ENCODE measurements at places on chromosomes 13 and 19.

DNA sequence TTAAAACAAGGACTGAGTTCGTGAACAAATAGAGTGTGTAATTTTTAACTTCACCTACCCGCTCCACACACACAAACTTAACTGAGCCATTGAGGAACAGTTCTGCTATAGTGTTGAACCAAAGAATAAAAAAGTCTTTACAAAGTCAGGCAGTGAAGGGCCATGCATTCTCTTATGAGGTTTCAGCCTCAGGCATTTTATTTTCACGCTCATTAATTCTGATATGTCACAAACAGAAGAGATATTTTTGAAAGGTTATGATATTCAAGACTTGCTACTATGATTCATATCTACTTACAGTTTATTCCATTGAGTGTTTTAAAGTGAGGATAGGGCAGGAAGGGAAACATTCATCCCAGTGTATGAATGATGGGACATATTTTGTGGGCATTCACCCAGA is 282.2 kb downstream of the SLITRK5 start:
- no peak for DNase-seq

DNA sequence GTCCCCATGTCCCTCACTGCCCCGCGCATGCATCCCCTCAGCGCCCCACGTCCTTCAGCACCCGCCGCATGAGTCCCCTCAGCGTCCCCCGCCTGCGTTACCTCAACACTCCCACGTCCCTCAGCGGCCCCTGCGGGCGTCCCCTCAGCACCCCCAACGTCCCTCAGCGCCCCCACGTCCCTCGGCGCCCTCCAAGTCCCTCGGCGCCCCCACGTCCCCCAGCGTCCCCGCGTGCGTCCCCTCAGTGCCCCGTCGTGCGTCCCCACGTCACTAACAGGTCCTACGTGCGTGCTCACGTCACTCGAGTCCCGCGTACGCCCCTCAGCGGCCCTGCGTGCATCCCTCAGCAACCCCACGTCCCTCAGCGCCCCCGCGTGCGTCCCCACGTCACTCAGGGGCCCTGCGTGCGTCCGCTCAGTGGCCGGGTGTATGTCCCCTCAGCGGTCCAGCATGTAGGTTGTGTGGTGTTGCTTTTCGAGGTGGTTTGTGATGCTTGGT is 19.5 kb upstream of the GAS6 start:
- DNase-seq = no peak

GRCh38 chr19:49665351-49666119 is at the start of the genes BCL2L12 and IRF3:
Gene BCL2L12, plus strand, starts transcription at chr19:49665933. Its CDS starts 760 bp downstream, at chr19:49666693.
Gene IRF3, minus strand, starts transcription at chr19:49665857. Its CDS starts 1,019 bp downstream, at chr19:49664838.
- peak; percentile 94 for DNase-seq

GRCh38 chr13:27461940-27462584 is 11.7 kb upstream of the MTIF3 start:
- DNase-seq = no peak

DNA sequence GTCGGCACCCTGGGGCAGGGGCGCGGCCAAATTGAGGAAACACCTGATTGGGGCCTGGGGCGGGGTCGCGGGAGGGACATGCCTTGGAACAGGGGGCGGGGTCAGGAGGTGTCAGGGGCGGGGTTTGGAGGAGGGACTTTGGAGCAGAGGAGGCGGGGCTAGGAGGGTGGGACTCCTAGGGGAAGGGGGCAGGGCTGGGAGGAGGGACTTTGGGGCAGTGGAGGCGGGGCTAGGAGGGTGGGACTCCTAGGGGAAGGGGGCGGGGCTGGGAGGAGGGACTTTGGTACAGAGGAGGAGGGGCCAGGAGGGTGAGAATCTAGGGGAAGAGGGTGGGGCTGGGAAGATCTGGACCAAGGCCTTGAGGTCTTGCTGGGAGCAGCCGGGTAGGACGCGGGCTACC is 21.9 kb downstream of the GRIN2D start:
- peak; percentile 86 for DNase-seq

DNA sequence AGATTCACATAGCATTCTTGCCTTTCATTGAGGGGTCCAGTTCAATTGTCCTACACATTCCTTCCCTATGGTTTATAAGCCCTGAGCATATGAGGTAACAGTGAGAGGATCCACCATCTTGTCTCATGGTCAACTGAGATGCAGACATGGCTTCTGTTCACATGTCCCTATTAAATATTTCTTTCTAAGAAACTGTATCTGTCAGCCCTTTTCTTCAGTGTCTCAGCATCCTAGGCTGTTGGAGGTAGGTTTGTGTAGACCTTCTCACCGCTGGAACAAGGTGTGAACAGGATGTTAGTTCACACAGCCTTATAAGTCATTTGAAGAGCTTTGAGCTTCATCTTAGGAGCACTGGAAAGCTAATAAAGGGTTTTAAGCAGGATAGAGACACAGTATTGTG is 110.3 kb upstream of the EDNRB start:
- DNase-seq = no peak

DNA sequence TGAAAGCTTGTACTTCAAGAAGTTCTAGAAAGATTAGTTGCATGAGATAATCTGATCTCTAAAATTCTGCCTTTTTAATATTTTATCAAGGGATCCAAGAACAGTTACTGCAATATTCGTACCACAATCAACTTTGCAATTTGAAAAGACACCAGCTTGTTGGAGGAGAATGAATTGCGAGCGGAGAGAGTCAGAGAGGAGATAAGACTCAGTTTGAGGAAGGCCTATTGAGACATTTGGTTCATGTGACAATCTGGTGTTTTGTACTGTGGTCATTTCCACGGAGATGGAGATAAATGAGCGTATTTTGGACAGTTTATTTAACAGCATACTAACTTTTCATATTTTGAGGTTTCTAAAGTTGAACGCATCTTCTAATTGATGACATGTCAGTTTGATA is 1276.0 kb downstream of the EFNB2 start:
- no peak for DNase-seq

GRCh38 chr19:31880283-31880682 is 465.1 kb upstream of the ZNF507 start:
- DNase-seq = no peak

DNA sequence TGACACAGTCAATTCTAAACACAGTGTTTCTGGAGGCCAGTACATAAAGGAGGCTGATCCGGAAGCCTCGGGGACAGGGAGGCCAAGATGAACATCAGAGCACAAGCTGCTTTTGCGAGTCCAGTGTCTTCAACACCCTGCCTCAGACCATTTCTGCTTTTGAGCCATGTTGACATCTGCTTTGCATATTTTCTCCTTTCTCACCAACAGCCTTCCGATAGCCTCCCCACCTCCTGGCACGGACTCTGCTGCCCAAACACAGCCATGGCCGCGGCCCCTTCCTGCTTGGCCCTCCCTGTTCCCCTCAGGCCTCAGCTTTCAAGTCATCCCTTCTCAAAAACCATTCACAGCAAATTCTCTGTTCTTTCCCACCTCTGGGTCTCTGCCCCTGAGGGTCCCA is 3.6 kb downstream of the LRRC25 start:
- DNase-seq = no peak

DNA sequence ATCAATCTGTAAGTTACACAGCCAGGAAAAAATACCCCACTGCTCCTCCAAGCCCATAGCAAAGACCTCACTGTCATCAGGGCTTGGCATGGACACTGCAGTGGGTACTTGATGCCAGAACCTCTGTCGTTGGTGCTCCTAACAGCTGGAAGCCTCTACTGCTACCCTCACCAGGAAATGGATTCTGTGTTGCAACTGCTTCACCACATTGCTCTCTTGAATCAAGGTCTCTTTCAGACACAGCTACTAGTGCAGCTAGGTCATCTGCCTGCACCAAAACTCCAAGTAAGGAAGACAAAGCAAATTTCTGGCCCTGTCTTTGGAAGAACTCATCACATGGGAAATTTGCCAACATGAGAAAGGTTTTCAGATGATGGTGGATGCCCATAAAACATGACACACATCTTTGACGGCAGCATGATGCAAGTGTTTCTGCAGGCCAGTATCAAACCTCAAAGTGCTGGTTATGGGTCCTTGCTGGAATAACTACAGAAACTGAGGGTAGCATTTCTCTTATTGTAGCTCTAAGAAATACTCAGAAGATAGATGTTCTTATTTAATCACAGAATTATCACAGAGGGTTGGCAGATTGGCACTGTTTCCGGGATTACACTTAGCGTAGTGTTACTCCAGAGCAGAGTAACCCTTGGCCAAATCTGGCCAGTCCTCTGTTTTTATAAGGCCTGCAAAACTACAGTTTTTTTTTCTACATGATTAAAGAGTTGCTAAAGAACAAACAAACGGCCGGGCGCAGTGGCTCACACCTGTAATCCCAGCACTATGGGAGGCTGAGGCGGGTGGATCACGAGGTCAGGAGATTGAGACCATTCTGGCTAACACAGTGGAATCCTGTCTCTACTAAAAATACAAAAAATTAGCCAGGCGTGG is 12.9 kb upstream of the PCCA start:
- DNase-seq = no peak

DNA sequence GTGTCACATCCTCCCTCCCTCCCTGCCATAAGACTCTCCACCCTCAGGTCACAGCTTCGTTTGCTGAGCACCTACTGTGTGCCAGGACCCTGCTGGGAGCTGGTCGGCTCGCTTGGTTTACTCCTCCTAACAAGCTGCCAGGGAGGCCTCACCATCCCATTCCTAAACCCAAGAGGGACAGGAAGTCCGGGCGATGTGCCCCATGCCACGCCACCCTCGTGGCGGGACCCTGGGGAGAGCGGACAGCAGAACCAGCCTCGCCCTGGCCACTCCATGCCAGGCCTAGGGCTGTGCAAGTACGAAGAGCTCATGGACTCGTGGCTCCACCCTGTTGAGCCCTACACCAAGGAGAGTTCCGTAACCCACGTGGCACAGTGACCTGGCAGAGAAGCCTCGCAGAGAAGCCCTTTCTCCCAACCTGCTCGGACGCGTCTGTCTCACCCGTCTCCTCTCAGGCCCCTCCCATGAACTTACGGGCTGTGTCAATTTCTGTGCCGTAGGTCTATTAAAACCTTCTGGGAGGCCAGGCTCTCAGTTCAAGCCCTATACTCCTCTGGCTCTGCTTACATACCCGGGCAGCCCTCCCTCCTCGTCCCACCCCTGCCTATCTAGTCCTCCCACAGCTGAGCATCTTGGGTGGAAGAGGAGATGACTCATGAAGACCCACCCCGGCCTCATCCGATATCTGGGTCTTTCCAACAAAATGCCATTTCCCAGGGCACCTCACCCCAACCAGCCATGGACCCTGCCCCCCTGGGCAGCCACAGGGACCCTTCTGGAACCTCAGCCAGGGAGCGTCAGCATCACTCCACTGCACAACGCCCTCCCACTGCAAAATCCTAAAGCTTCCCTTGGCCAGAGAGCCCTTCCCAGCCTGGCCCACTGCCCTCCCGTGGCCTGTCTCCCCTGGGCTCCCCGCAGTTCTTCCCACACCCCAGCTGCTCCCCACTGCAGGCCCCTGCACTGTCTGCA is 2.6 kb downstream of the UBXN6 start:
- no peak for DNase-seq

GRCh38 chr19:4446704-4447200 is 10.8 kb downstream of the UBXN6 start:
- no peak for DNase-seq

DNA sequence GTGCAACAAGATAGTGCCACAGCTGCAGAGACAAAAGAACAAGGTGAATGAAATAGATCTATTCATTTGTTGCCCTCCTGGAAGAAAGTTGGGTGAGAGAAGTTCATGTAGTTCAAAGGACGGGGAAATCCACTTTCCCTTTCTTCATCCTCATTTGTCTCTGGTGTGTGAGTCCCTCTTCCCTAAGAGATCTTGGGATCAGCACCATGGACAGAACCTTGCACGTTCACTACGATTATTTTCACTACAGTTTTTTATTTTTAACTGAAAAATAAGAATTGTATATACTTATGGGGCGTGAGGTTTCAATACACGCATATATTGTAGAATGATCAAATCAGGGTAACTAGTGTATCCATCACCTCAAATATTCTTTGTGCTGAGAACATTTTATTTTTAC is 29.2 kb downstream of the NLRP5 start:
- peak; percentile 25 for DNase-seq

- DNase-seq = peak; percentile 59
Observed at GRCh38 chr13:78121459-78122348, 203.1 kb upstream of the EDNRB start.

DNA sequence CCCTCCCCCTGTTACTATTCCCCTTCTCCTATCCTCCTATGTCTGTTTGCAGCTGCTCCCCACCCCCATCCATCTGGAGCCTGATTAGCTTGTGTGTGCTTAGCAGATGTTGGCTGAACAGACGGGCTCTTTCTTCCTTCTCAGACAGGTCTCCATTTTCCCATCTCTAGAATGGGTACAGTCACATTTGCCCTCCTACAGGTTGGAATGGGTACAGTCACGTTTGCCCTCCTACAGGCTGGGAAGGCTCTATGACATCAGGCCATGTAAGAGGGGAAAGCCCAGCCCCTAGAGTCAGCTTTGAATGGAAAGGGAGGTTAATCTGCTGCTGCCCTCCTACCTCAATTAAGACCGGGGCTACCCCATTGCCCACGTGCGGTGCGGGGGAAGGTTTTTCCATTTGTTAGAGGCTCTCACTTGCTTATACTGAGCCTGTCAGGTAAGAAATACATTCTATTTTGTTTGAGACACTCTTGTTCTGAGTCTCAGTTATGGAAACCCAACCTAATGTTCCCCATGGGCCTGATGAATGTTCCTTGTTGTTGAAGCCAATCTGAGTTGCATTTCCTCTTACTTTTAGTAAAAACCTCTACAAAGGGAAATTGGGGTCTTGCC is 2.2 kb upstream of the CLEC17A start:
- DNase-seq = no peak

DNA sequence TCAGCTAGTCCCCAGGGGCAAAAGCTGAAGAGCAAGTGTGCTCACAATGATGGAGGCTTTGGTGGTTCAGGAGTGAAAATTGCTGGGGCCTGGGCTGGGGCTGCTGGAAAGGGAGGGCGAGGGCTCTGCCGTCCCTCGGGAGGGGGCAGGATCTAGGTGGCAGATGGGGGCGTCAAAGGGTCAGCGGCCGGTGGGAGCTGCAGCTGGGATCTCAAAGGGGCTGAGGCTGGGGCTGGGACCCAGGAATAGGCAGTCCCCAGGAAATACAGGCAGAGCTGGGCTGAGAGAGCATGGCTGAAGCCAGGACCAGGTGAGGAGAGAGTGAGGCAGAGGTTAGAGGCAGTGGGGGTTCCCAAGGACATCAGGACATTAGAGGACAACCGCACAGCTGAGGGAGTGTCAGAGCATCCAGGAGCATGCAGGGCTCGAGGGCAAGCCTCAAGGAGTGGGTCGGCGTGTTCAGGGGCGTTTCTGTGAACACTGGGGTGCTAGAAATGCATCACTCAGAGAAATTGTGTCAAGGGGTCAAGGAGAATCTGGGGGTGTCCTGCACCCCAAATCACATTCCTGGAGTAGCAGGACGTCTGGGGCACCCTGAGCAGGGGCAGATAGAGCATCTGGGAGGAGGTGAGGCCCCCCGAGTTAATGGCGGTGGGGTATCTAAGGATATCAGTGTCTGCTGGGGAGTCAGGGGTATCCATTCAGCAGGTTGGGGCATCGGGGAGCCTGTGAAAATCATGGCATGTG is 1.2 kb upstream of the SYNE4 start:
- DNase-seq = peak; percentile 64

All from DMS53 (cell line).